Islet precursor cell (in vitro differentiated cells): ENCODE measurements at places on chromosomes 4 and X.
A peak's percentile ranks its signal among the peaks of the same experiment; 100 is the strongest.

- peak; percentile 74 for DNase-seq
Observed at GRCh38 chr4:98657531-98658286, 702 bp downstream of the TSPAN5 start.

- DNase-seq: no peak
Observed at GRCh38 chr4:37864786-37865185, 26.1 kb upstream of the TBC1D1 start.

DNA sequence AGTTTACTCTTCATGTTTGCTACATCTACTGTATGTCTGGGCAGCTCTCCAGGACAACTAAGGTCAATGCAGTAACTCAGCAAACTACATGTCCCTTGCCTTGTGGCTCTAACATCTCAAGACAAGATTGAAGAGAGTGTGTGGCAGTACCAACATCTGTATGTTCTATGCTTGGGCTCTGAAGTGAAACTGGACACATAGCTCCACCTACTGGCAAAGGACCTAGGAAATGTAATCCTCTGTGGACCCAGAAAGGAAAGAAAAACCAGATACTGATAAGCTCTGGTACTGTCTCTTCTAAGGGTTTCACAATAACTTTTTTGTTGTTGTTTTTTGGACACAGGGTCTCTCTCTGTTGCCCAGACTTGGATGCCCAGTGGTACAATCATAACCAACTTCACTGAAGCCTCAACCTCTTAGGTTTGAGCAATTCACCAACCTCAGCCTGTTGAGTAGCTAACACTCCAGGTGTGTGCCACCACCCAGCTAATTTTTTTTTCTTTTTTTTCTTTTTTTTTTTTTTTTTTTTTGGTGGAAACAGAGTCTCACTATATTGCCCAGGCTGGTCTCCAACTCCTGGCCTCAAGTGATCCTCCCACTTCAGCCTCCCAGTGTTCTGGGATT, 64.1 kb downstream of the QDPR start:
- peak; percentile 73 for DNase-seq

GRCh38 chrX:43656005-43656494, at the start of gene MAOA:
Gene MAOA (plus strand): TSS chrX:43656299. CDS start chrX:43656342, 43 bp downstream.
- DNase-seq: peak; percentile 71

GRCh38 chr4:53775381-53775780, 184.1 kb upstream of the LNX1 start:
- no peak for DNase-seq
